ENCODE measurements at places on chromosomes 1 and 21.

DNA sequence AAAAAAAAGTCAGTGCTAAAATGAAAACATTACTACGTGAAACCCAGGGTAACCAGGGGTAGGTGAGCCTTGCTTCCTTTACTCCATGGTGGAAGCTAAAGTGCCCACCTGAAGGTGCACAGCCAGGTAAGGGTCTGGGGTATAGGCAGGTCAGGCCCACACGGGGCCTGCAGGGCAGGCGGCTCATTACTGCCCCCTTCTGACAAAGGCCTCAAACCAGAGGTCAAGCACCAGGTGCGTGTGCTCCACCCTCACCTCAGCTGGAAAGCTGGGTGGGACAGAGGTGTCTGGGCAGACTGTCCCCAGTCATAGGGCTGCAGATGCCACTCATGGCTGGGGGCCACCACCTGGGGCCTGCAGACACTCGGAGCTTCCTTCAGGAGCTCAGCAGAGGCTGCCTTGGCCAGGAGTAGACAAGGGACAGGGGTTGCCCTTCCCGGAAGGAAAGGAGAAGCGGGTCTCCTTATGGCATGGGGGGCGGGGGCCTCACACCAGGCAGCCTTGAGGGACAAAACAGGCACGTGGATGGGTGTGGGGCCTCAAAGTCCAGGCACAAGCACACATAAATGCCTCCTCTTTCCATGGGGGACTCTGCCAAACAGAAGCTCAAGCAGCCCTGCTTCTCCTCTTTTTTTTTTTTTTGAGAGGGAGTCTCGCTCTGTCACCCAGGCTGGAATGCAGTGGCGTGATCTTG, 36.2 kb downstream of the ACOT7 start:
- no peak for DNase-seq

DNA sequence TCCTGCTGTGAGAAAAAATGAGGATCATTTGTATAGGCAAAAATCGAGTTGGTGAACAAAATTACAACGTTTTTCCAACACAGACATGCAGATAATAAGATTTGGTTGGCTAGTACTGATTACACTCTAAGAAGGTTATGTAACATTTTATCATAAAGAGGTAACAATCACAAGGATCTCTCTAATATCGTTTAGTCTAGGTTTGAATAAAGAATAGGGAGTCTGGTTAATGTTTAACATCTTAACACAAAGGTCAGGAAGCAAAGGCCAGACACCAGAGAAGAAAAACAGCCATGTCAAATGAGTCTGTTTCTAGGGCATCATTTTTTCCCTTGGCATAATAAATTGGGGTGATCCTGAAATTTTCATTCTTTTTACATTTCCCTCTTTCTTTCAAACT, 207.4 kb upstream of the CHRM3 start:
- no peak for DNase-seq

- no peak for DNase-seq
Measured at GRCh38 chr21:17438635-17439034, 74.2 kb upstream of the CXADR start.

GRCh38 chr1:154253671-154254070, 18.8 kb upstream of the HAX1 start:
- no peak for DNase-seq

- no peak for DNase-seq
Measured at GRCh38 chr1:53442299-53442698, 16.9 kb upstream of the DMRTB1 start.

GRCh38 chr1:121522061-121522759, 337.4 kb downstream of the SRGAP2C start:
- no peak for DNase-seq

GRCh38 chr1:218592688-218593087, 247.6 kb downstream of the TGFB2 start:
- no peak for DNase-seq

DNA sequence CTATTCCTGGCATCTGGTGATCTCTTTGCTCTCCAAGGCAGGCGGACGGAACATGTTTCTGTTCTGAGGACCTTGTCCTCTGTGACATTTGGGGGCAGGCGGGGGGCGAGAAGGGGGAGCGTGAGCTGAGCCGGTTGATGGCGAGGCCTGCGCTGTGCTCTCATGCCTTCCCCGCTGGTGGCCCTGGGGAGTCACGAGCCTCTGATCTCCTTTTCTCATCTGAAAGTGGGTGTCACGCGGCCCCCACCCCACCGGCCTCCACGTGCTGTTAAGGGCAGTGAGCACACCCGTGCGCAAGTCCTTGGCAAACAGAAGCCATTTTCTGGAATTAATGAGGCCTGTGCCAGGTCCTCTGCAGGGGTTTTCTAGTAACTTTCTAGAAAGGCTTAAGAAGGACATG, 102.8 kb upstream of the ACTRT2 start:
- DNase-seq: no peak

DNA sequence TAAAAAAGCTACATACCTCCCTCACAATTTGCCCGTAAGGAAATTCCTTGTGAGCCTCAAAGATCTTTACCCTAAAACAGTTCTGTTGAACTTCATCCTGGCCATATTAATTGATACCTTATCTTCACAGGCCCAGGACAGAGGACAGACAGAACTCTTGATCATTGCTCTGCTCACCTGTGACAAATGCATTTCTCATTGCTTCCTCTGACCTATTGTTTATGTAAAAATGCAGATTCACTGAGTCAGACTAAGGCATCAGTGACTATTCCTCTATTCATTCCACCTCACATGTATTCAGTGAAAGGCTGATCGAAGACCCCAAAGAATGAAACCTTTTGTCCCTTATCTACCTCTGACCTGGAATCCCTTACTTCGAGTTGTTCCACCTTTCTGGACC, 61.0 kb downstream of the BACH1 start:
- DNase-seq: no peak

DNA sequence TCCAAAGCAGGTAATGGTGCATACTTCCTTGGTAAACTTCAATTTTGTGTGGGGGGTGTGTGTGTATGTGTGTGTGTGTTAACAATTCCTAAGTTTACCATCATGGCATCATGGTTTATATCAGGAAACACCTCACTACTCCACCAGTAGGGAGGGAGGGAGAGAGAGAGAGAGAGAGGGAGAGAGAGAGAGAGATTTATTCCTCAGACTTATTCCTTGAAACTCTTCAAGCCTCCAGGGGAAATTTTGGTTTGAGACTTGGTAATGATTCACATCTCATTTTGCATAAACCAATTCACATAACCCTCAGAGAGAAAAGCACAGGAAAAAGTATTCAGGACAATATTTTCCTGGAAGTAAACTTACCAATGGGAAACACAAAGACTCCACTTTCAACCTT, 115.0 kb downstream of the TTLL7 start:
- no peak for DNase-seq

DNA sequence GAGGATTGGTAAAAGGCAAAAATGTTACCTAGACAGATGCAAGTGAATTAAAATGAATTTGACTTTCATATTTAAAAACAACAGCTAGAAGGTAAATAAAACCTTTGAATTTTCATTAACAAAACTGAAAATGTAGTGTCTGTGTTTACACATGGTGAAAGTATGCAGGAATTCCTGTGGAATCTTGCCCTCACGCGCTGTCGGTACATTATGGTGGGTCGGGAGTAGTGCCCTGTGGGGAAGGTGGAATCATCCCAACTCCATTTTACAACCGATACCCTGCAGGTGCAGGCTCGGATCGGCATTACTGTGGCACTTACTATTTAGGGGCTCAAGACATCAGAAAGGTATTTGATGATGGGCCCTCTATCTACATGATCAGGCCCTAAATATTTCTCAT, 197.2 kb upstream of the MAP1LC3C start:
- DNase-seq: no peak

Measured in T-helper 17 cell (primary cell).